Activated CD8-positive, alpha-beta memory T cell treated with anti-CD3 and anti-CD28 coated beads for 24 hours (primary cell): ENCODE measurements at places on chromosomes 6 and 20.

- no peak for DNase-seq
Observed at GRCh38 chr6:29853245-29853644, 25.6 kb downstream of the HLA-G start.

DNA sequence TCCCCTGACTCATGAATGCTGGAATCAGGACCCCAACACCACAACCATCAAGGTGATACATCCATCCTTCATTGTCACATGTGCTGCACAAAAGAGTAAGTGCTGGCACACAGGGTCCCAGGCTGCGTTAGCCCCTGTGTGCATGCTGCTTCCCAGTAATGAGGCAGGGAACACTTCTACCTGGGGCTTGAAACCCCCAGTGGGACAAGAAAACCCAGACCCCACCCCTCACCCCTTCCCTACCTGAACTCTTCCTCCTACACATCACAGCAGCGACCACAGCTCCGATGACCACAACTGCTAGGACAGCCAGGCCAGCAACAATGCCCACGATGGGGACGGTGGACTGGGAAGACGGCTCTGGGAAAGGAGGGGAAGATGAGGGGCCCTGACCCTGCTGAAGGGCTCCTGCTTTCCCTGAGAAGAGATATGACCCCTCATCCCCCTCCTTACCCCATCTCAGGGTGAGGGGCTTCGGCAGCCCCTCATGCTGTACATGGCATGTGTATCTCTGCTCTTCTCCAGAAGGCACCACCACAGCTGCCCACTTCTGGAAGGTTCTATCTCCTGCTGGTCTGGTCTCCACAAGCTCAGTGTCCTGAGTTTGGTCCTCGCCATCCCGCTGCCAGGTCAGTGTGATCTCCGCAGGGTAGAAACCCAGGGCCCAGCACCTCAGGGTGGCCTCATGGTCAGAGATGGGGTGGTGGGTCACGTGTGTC lies 2.0 kb downstream of the HLA-B start:
- peak; percentile 69 for DNase-seq

DNA sequence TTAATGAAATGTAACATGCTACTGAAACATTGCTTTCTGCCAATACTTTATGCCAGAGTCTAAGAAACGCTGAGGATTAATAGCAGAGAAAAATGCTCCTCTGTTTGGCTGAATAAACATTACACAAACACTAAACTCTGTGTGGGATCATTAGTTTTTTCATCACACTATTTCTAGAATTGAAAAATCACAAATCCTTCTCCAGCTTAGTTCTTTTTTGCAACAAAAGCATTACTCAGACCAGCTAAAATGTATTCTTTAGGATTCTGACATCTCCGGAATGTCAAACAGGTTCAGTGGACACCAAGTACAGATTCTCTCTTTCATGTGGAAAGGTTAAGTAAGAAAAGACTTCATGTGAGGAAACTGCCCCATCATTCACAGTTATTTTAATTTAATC lies 226.9 kb downstream of the SIM1 start:
- no peak for DNase-seq

- DNase-seq: no peak
Observed at GRCh38 chr6:46903175-46903574, 18.6 kb downstream of the ADGRF5 start.

DNA sequence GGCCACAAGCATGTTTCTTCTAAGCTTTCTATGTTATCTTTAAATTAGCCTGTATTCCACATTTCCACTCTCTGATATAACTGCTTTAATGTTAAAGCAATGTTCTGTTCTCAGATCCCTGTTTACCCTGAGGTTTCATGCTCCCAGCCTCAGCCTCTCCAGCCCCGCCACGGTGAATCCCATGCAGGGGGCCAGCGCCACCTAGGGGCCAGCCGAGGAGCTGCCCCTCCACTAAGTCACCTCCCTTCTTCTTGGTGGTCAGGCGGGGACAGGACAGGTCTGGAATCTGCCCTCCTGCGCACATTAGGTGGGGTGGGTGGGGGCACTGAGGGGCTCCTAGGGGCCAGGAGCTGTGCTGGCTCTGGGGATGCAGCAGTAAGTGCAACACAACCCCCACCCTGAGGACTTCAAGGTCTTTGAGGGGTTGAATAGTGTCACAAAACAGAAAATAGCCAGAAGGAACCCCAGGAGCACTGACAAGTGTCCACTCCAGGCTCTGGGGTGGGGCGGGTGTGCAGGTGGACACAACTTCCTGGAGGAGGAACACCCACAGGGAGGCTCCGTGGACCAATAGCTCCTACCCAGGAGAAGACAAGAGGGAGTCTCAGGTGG lies 61.6 kb downstream of the RAB44 start:
- peak; percentile 92 for DNase-seq

- DNase-seq: no peak
Observed at GRCh38 chr20:3696200-3696599, 14.4 kb upstream of the ADAM33 start.
